ENCODE measurements at places on chromosomes 4 and X.

GRCh38 chr4:791898-792625 lies 33.9 kb downstream of the CPLX1 start:
- H3K4me3 ChIP-seq: peak overlapping the region; percentile 65
- H3K36me3 ChIP-seq: no peaks in the 10 kb centered on the region
- peak; percentile 56 for DNase-seq
- H3K27me3 ChIP-seq: peaks cover 38% of the 10 kb centered on the region
- H3K27ac ChIP-seq: no peak overlapping the region

DNA sequence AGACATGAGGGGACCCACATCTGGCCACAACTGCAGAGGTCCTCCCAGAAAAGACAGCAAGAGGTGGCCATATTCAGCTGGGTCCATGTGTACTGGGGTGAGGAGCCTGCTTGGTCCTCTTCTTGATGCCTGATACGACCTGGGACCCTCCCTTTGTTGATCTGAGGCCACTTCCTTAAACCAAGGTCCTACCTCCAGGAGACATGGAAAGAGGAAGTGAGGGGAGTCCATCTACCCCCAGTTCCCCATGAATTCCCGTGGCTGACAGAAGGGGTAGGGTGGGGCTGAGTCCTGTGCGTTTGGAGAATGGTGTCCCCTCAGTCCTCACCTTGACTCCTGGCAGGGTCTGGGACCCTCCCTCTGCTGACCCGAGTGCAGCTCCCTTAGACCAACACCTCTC lies 2.1 kb downstream of the MAGEA10 start:
- DNase-seq: no peak
- no peaks in the 10 kb centered on the region for H3K4me1 ChIP-seq
- no peaks in the 10 kb centered on the region for H3K36me3 ChIP-seq
- H3K27ac ChIP-seq: no peak overlapping the region
- no peak overlapping the region for H3K4me3 ChIP-seq

- H3K4me3 ChIP-seq: no peak overlapping the region
- H3K4me1 ChIP-seq: peaks cover 5% of the 10 kb centered on the region
- no peak overlapping the region for H3K27ac ChIP-seq
Measured at GRCh38 chr4:38740303-38740702, 42.5 kb downstream of the TLR10 start.

GRCh38 chr4:177077095-177077971 lies 232.3 kb upstream of the NEIL3 start:
- no peaks in the 10 kb centered on the region for H3K36me3 ChIP-seq
- DNase-seq: no peak
- no peaks in the 10 kb centered on the region for H3K4me1 ChIP-seq
- no peak overlapping the region for H3K27ac ChIP-seq
- no peak overlapping the region for H3K4me3 ChIP-seq

DNA sequence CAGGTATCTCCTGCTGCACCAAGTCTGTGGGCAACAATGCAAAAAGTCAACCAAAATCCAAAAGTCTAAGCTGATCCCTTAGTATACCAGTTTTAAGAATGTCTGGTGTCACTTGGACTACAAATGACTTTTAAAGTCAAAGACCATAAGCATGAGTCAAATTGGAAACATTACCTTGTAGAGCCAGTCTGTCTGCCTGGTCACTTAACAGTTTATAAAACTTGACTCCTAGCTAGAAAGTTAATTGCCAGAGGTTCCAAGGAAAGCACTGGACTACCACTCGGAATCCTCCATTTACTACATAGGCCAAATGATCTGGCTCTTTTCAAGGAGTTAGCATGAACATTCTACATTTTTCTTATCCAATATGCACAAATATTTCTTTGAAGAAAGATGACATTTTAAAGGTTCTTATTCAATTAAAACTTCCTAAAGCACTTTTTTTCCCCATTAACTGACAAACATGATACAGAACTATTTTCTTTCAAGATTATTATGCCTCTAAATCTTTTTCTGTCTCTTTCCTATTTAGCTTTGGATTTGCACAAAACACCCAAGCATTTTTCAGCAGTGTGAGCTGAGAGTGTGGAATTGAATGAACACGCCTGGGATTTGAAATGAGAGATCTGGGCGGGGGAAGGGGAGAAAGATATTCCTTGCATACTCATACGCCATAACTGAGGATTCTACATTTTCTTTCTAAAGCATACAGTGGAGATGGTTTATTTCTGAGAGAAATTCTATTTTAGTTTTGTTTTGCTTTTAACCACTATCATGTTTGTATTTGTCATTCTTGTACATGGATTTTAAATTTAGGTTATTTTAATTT lies 188.4 kb downstream of the SHROOM3 start:
- no peaks in the 10 kb centered on the region for H3K36me3 ChIP-seq
- H3K4me3 ChIP-seq: no peak overlapping the region
- H3K27ac ChIP-seq: no peak overlapping the region

GRCh38 chr4:88690355-88690754 lies 7.3 kb downstream of the NAP1L5 start:
- H3K36me3 ChIP-seq: peaks cover 40% of the 10 kb centered on the region
- H3K4me1 ChIP-seq: no peaks in the 10 kb centered on the region
- DNase-seq: no peak

DNA sequence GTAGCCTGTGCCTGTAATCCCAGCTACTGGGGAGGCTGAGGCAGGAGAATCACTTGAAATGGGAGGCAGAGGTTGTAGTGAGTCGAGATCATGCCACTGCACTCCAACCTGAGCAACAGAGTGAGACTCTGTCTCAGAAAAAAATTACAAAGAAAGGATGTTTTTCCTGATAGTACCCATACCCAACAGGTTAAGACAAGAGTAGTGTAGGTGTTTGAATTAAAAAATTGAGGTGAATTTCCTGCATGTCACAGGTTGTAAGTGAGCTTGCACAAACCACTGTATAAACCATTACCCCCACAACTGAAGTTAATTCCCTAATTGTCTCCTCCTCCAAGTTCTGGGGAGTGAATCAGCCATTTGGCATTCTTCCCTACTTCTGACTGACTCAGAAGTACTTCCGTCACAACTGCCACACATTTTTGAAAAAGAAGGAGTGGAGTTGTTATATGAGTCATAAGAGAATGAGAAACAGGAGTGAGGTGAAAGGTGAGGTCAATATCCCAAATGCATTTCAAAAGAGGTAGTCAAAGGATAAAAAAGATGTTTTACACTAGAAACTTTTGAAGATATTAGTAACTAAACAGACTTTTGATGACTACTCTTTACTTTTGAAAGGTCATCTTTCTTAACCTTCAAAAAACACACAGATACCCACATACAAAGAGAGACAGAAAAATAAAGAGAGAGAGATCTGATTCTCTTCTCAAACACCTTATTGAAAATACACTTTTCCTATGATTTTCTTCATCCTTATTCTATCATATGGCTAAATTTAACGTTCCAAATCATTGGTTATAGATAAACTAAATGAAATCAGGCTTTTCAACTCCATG lies 134.5 kb downstream of the BTC start:
- no peak for DNase-seq
- H3K36me3 ChIP-seq: no peaks in the 10 kb centered on the region
- H3K4me3 ChIP-seq: no peak overlapping the region
- no peak overlapping the region for H3K27ac ChIP-seq
- no peaks in the 10 kb centered on the region for H3K4me1 ChIP-seq

DNA sequence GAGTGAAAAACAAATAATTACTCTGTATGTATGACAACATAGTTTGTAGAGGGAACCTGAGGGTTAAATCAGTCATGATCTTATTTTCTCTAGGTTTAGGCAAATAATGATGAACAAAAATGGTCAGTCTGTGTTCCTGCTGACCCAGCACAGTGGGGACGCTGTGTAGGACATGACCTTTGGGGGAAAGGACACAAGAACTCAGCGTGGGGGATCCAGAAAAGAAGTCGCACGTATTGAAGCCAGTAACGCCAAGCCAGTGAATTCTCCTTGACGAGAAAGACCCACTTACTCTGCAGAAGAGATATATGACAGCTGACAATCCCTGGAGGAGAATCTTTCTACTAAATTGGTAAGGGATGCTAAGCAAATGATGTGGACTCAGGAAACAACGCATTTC lies 36.6 kb downstream of the HELT start:
- DNase-seq: no peak
- H3K27ac ChIP-seq: no peak overlapping the region
- peaks cover 38% of the 10 kb centered on the region for H3K27me3 ChIP-seq
- H3K4me1 ChIP-seq: no peaks in the 10 kb centered on the region

Measured in activated CD4-positive, alpha-beta memory T cell treated with anti-CD3 and anti-CD28 coated beads, Interleukin-2, amount 10 ng/mL, durations not matched to agents 7 days and 5 days (primary cell).